Iris pigment epithelial cell (primary cell): ENCODE measurements at places on chromosomes 4 and X.

DNA sequence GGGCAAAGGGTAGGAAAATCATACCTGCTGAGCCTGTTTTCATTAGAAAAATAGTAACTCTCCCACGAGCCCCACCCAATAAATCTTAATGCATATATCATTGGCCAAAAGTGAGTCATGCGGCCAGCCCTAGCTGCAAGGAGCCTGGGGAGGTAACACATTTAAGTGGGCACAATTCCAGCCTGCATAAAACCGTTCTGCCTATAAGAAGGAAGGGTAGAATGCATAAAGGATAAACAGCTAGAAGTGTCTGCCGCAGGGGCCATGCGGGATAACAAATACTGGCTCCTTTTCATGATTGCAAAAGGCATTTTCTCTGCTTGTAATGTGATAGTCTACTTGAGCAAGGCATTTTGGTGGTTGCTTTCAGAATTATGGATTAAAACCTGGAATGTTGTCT, 37.1 kb downstream of the EFHC2 start:
- peak; percentile 12 for DNase-seq

GRCh38 chr4:181853881-181854511, 389.2 kb upstream of the TENM3 start:
- no peak for DNase-seq

DNA sequence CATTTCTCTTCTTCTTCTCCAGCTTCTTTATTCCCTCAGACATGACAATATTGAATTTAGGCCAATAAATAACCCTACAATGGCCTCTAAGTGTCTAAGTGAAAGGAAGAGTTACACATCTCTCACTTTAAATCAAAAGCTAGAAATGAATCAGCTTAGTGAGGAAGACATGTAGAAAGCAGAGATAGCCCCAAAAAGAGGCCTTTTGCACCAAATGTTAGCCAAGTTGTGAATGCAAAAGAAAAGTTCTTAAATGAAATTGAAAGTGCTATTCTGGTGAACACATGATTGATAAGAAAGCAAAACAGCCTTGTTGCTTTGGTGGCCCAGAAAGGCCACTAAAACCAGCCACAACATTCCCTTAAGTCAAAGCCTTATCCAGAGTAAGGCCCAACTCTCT, 146.2 kb upstream of the HHIP start:
- no peak for DNase-seq

DNA sequence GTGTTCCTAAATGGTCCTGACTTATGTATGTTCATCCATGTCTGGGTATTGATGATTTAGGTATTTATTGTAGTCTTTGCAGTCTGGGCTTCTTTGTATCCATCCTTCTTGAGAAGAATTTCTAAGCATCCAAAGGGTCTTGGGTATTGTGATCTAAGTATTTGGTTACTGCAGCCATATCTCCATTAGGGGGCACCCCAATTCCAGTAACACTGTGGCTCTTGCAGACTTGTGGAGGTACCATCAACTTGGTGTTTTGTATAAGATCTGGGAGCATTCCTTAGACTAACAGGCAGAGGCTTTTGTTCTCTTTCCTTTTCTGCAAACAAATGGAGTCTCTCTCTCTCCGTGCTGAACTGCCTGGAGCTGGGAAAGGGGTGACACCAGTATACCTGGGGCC, 113.7 kb upstream of the NEXMIF start:
- DNase-seq: peak; percentile 45

GRCh38 chrX:39950018-39950688, 147.6 kb downstream of the BCOR start:
- peak; percentile 28 for DNase-seq

- DNase-seq: no peak
These were observed 36.7 kb downstream of the AGA start for GRCh38 chr4:177405508-177405907.

GRCh38 chrX:16946971-16947562, 609 bp downstream of the REPS2 start:
- no peak for DNase-seq

DNA sequence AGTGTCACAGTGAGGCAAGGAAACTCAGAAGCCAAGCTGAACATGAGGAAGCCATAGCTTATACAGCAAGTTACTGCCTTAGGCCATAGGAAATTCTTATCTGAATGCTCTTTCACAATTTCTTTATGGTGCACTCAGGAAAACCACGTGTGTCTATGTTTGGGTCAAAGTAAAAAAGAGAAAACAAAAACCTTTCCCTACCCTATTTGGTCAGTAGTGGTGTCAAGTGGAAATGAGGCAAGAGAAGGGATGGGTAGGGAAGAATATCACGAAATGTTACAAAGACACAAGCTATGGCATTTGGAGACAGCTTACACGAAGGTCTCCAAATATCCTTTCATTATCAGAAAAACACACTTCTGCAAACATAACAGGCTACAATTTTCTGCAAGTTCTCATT, 83.4 kb upstream of the INPP4B start:
- DNase-seq: no peak

- DNase-seq: no peak
These were observed 102.7 kb downstream of the SEL1L3 start for GRCh38 chr4:25760048-25760447.

GRCh38 chr4:136818811-136819330, 713.4 kb downstream of the PCDH18 start:
- peak; percentile 20 for DNase-seq

- peak; percentile 3 for DNase-seq
These were observed 268.6 kb upstream of the IGFBP7 start for GRCh38 chr4:57378766-57379165.

- DNase-seq: no peak
These were observed 80.6 kb downstream of the VCX2 start for GRCh38 chrX:8090482-8090881.

GRCh38 chr4:133147921-133148689, 989 bp upstream of the PCDH10 start:
- DNase-seq: peak; percentile 36

GRCh38 chrX:42944381-42944998, 166.5 kb upstream of the PPP1R2C start:
- no peak for DNase-seq
